Colonic mucosa (tissue), 4 donors: ENCODE measurements at places on chromosomes 4 and X. TPM values are rescaled to one million over a fixed set of nuclear protein-coding genes. Genes with fewer than 3 reads are reported as not detected.
A peak's percentile ranks its signal among the peaks of the same experiment; 100 is the strongest.

- no peaks in the 10 kb centered on the region for H3K36me3 ChIP-seq
- H3K4me3 ChIP-seq = peak within 1 kb of the TSS; percentile 14
- DNase-seq = peak; percentile 70
- no peaks in the 10 kb centered on the region for H3K4me1 ChIP-seq
- H3K27ac ChIP-seq = peak within 1 kb of the TSS; percentile 66
Observed at GRCh38 chrX:71111141-71111843, at the start of gene IL2RG. TSS of gene IL2RG (minus strand) at chrX:71111577. CDS start at chrX:71111539, 38 bp downstream.

The SULT1E1 gene
- 0.19 TPM for total RNA-seq

The TRAM1L1 gene
- total RNA-seq = 0.20 TPM

GRCh38 chrX:636981-637659 lies 6.5 kb downstream of the SHOX start:
- peaks cover 56% of the 10 kb centered on the region for H3K27me3 ChIP-seq
- H3K4me3 ChIP-seq = no peak overlapping the region
- H3K4me1 ChIP-seq = no peaks in the 10 kb centered on the region
- H3K36me3 ChIP-seq = no peaks in the 10 kb centered on the region
- no peak overlapping the region for H3K27ac ChIP-seq

DNA sequence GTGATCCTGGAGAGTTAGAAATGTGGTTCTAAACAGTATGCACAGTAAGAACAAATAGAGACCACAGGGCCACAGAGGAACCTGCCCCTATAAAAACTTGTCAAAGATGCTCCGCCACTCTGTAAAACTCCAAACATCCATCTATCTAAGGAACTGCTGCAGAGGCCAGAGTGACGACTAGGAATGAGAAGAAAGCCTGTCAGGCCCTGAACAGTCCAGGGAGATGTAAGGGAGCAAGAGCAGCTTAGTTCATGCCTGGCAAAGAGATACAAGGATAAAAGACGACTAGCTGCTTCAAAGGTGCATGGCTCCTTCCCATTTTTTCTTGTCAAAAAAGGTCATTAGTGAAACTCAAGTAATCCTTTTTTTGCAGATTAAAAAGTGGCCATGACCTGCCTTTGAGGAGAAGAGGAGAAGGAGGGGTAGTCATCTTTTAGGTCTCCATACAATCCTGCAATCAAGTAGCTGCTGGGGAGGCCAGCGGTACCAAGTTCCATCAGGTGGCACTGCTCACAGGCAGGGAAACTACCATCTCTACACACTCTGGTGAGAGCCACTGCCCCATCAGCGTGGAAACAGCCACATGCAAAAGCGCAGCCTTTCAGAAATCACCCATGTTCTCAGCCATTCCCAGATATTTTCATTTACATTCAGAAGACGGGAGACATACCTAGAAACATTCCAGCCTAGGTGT lies 162.1 kb downstream of the TSPAN5 start:
- H3K4me3 ChIP-seq = no peak overlapping the region
- no peaks in the 10 kb centered on the region for H3K27me3 ChIP-seq
- DNase-seq = no peak
- H3K27ac ChIP-seq = no peak overlapping the region
- no peaks in the 10 kb centered on the region for H3K36me3 ChIP-seq

DNA sequence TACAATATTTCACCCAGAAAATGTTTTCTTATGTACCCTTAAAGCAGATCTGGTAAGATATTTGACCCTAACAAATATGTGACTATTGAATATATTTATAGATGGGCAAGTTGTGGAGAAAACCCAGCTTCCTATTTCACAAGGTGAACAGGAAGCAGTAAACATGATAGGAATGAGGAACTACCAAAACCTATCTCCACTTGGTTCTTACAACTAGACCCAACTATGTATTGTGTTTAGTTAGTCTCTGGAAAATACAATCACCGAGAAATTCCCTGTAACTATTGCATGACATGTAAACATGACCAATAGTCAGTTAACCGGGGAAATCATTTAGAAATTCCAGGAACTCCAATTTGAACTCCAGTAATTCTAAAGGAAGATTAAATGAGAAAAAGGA lies 8.4 kb upstream of the RXFP1 start:
- DNase-seq = no peak
- no peak overlapping the region for H3K27ac ChIP-seq
- no peaks in the 10 kb centered on the region for H3K4me1 ChIP-seq

The ARMCX2 gene
- total RNA-seq = 11.5 TPM
